Occipital lobe (tissue), 3 donors: ENCODE measurements at places on chromosomes 12 and 14. TPM values are rescaled to one million over a fixed set of nuclear protein-coding genes. Genes with fewer than 3 reads are reported as not detected.

DNA sequence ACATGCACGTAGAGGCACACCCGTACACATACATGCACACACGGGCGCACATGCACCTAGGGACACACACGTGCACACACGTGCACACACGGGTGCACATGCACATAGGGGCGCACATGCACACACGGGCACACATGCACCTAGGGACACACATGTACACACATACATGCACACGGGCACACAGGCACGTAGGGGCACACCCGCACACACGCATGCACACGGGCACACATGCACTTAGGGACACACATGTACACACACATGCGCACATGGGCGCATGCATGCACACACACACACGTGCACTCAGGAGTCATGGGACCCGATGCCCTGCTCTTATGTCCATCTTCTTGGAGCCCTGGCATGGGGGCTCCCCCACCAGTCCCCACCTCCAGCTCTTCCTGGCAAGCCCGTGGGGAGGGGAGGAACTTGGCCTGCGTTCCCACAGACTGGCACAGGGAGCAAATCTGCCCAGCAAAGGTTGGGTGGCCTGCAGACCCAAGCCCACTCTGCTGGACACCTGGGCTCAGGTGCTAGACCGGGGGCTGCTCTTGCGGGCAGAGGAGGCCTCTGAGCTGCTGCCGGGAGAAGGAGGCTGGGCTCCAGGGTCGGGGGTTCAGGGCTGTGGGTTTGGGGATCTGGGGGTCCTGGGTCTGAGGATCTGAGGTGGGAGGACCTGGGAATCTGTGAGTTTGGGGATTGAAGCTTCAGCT lies 51.4 kb downstream of the KIF26A start:
- no peak for DNase-seq

DNA sequence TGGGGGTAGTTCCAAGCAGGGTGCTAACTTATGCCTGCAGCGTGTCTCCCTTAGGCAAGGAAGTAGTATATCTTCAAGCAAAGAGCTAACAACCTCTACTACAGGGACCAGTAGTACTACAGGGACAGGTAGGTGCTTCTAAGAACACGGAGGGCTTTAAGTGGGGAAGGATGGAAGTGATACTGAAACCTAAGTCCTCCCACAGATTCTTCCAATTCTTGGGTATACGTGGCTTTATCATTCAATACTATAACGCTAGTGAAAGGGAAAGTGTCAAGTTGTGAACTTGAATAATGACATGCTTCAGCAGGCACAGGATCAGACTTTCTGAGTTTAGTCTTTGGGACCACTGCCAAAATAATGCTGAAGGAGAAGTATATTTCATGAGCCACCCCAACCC lies 241.7 kb downstream of the CEP128 start:
- no peak for DNase-seq

DNA sequence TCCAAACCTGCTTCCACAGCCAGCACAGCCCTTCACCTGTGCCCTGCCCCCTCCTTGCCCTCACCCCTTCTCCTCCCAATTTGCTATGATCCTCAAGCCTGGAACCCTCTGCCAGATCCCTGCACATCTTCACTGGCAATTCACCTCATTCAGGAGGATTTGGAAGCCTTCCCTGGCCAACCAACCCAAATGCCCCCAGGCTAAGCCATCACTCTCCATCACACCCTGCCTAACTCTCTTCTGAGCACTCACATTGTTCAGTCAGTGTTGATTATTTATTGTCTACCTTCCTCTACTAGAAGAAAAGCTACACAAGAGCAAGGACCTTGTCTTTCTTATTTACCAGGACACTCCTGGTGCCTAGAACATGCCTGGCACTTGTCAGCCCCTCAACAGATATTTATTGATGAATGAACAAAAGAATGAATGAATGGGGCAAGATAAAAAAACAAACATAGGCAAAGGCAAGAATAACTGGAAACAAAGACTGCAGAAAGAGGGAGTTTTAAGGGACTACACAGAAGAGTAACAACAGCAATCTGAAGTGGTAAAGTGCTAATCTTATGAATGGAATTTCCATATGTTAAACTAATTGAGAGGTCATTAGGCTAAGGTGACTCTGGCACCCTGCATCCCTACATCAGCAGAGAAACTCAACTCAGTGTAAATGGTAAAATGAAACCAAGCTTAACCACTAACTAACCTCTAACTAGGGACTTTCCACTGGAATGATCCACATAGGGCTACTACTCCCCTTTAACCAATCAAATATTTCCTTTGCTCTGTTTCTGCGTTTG lies 33.4 kb downstream of the TMTC1 start:
- no peak for DNase-seq

DEPDC4 gene
- total RNA-seq, result 1.2 TPM

DNA sequence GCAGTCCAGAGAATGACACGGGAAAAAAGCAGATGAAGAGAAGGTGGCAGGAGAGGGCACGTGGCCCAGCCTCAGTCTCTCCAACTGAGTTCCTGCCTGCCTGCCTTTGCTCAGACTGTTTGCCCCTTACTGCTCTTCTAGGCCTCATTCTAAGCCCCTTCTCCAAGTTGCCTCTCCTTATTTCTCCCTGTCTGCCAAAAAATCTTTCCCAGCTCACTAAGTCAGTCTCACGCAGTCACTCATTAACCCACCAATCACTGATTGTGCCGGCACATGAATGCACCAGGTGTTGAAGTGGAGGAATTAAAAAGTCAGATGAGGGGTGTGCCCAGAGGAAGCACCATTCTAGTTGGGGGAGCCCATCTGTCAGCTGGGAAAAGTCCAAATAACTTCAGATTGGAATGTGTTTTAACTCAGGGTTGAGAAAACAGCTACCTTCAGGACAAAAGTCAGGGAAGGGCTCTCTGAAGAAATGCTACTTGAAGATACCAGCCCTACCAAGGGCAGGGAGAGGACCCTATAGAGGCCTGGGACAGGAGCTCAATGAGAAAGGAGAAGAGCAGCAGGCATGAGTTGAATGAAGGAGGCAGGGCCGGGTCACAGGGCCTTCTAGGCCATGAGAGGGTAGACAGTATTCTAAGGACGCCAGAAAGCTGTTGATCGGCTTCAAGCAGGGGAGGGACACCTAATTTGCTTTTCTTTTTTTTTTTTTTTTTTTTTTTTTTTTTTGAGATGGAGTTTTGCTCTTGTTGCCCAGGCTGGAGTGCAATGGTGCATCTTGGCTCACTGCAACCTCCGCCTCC lies 40.9 kb downstream of the DAD1 start:
- no peak for DNase-seq

FAM161B gene
- total RNA-seq, result 19.3 TPM
